Fibroblast of pulmonary artery (primary cell): ENCODE measurements at places on chromosomes 11 and 22.

DNA sequence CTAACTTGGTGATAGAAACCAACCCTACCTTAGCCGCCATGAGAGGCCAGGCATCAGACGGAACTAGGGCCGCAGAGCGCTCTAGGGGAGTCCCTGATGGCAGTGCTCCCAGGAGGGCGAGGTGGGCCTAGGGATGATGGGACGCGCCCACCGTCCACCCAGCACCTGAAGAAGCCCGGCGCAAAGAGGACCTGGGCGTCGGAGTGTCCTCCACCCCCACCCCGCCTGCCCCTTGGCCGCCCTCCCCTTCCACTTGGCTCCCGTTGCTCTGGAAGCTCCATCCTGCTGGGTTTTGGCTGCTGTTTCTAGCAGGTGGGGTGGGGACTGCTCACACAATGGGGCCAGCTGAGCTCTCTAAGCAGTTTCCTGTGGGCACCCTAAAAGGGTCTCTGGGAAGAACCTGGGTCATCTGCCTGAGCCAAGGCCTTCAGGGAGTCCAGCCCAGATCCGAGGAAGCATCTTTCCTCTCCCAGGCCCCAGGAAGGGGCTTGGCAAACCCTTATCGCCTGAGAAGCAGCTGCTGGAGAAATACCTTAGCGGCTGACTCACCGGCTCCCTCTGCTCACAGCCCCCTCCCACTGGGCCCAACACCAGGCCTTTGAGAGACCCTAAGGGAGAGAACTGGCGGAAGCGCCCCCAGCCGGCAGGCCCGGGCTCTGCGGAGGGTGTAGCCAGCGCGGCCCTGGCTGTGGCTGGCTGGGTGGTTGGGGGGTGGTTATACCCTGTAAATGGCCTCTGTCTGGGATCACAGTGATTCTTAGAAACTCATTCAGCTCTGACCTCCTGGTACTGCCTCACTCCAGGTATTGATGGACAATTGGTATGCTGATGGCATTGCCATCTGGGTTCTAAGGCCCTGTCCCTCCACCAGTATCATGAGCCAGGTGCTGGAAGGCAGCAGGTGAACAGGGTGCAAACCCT lies 19.3 kb downstream of the CREB3L1 start:
- peak; percentile 97 for DNase-seq

- no peak for DNase-seq
These were observed 34.2 kb downstream of the MICAL3 start for GRCh38 chr22:17990147-17990546.

- no peak for DNase-seq
These were observed 1.6 kb downstream of the CRACR2B start for GRCh38 chr11:829176-829846.

GRCh38 chr11:46119352-46120216 lies 1.7 kb downstream of the PHF21A start:
- peak; percentile 83 for DNase-seq

DNA sequence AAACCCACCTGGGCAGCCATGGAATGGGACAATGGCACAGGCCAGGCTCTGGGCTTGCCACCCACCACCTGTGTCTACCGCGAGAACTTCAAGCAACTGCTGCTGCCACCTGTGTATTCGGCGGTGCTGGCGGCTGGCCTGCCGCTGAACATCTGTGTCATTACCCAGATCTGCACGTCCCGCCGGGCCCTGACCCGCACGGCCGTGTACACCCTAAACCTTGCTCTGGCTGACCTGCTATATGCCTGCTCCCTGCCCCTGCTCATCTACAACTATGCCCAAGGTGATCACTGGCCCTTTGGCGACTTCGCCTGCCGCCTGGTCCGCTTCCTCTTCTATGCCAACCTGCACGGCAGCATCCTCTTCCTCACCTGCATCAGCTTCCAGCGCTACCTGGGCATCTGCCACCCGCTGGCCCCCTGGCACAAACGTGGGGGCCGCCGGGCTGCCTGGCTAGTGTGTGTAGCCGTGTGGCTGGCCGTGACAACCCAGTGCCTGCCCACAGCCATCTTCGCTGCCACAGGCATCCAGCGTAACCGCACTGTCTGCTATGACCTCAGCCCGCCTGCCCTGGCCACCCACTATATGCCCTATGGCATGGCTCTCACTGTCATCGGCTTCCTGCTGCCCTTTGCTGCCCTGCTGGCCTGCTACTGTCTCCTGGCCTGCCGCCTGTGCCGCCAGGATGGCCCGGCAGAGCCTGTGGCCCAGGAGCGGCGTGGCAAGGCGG lies 11.4 kb upstream of the ARHGEF17 start:
- DNase-seq: no peak

DNA sequence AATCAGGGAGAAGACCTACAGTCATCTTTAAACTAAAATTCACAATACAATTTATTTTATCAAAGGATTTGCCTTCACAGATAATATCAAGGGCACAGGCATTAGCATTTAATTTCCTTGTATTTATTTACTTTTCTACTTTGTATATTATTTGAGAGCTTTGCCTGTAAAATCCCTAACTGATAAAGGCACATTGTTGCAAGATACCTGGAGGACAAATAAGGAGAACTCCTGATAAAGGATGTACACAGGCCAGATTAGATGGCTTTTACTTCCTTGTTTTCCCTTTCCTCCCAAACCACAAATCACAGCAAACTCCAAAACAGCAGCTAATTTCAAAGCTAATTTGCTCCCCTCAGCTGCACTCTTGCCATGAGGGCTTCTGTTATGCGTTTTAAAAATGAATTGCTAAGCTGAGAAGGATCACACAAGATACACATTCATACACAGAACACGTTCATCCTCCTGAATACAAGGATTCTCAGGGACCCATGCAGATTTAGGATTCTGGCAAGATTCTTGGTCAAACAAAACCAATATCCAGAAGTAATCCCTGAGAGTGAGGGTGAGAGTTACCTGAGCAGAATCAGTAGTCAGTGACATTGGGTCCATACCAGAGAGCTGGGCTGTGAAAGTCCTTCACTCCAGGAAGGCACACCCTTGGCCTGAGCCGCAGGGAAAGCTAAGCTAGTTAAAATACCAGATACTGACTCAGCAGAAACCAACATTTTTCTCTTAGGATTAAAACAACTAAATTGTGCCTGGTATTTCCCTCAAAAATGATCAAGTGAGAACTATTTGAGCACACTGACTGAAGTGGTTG lies 100.3 kb upstream of the CLPB start:
- DNase-seq: no peak

DNA sequence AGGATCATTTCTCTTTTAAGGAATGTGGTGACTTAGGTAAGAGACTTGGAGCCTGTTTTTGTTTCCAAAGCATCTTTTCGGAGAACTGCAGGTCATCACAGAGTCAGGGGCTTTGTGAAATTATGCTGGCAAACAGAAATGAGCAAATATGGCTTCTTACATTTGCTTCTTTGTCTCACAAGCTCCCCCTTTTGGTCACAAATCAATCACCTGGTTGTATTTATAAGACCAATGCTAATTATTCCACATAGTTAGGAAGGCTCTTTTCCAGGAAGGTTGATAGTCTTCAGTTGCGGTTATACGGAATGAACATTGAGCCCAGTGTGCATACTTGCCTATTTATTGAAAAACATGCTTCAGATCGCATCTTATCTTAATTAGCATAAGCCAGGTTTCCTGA lies 34.6 kb upstream of the CEP126 start:
- DNase-seq: peak; percentile 86

DNA sequence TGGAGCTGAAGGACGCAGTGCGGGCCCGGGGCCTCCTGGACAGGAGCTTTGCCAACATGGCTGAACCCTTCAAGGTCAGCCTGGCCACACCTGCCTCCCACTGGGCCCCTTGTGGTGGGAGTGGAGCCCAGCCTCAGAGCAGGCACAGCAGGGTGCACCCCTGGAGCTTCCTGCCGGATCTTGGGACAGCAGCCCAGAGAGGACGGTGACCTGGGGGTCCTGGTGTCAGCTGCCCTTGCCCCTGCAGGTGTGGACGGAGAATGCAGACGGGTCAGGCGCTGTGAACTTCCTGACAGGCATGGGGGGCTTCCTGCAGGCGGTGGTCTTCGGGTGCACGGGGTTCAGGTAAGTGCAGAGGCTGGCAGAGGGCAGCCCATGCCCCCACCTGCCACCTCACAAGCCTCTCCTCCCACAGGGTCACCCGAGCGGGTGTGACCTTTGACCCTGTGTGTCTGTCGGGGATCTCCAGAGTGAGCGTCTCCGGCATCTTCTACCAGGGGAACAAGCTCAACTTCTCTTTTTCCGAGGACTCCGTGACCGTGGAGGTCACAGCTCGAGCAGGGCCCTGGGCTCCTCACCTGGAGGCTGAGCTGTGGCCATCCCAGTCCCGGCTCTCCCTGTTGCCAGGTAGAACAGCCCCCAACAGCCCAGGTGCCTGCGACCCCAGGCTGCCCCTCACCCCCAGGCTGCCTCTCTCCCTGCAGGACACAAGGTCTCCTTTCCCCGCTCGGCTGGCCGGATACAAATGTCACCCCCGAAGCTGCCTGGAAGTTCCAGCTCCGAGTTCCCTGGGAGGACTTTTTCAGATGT lies 5.1 kb downstream of the PGGHG start:
- no peak for DNase-seq

- no peak for DNase-seq
These were observed 296.3 kb downstream of the CADM1 start for GRCh38 chr11:115207916-115208315.

GRCh38 chr11:44808053-44808753 lies 81.4 kb downstream of the TSPAN18 start:
- DNase-seq: no peak

- DNase-seq: no peak
These were observed 48.8 kb upstream of the PHF21B start for GRCh38 chr22:45058622-45058912.

DNA sequence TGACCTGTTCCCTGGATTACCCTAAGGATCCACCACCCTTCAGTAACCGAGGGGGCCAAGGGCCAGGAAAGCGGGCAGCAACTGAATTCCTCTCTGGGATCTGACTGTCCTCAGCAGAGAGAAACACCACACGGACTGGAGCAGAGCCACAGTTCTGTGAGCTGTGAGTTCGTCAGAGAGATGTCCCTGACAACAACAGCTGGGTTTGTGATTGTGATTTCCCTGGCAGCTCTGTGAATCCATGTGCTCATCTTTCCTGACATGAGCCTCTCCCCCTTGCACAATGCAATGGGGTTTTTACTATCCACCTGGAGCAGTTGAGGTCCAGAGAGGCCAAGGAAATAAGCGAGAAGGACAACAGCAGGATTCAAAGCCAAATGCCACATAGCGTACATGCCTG lies 69.4 kb upstream of the AMPD3 start:
- peak; percentile 60 for DNase-seq

GRCh38 chr11:119864836-119865235 lies 135.8 kb upstream of the NECTIN1 start:
- no peak for DNase-seq

DNA sequence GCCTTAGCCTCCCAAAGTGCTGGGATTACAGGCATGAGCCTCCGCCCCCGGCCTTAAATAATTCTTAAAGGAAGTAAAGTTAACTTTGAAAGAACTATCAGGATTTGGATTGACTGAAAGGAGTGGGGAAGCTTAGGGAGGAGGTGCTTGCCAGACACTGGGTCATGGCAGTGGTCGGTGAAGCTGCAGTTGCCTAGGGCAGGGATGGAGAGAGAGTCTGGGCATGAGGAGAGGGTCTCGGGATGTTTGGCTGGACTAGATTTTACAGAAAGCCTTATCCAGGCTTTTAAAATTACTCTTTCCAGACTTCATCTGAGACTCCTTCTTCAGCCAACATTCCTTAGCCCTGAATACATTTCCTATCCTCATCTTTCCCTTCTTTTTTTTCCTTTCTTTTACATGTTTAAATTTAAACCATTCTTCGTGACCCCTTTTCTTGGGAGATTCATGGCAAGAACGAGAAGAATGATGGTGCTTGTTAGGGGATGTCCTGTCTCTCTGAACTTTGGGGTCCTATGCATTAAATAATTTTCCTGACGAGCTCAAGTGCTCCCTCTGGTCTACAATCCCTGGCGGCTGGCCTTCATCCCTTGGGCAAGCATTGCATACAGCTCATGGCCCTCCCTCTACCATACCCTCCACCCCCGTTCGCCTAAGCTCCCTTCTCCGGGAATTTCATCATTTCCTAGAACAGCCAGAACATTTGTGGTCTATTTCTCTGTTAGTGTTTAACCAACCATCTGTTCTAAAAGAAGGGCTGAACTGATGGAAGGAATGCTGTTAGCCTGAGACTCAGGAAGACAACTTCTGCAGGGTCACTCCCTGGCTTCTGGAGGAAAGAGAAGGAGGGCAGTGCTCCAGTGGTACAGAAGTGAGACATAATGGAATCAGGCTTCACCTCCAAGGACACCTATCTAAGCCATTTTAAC lies at the start of gene NNMT:
NNMT (plus strand) TSS at position 724 of the 929 bp plus-strand sequence; CDS start at position 882, 158 bp downstream.
- peak; percentile 99 for DNase-seq

DNA sequence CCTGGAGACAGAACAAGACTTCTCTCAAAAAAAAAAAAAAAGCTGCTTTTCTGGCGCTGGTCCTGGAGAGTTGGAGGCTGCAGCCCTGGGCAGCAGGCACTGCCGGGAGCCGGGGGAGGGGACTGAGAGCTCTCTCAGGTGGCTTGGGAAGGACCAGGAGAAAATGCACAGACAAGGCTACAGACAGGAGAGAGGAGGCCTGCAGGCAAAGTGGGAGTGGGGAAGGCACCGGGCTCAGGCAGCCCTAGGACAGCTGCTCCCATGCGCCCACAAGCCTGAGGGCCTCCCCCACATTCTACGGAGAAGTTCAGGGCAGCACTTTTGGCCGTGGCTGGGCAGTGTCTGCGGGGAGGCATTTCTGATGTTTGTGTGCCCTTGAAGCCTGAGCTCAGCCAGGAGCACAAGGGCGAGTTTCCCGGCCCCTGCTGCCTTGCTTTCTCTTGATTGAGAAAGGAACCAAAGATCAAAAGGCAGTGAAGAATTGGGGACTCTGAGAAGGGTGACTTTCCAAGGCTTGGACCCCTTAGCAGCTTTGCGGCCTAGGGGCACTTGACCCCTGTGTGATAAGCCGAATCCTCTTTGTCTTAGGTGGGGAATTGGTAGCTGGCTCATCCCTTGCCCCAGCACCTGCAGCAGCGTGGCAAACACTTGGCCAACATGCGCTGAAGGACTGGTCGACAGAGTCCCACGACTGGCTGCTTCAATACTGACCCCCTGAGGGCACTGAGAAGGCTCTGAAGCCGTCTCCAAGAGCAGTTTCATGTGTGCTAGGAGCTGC lies 35.3 kb downstream of the PPM1F start:
- peak; percentile 37 for DNase-seq

- DNase-seq: peak; percentile 84
These were observed 128.3 kb downstream of the TEAD1 start for GRCh38 chr11:12802418-12803085.

DNA sequence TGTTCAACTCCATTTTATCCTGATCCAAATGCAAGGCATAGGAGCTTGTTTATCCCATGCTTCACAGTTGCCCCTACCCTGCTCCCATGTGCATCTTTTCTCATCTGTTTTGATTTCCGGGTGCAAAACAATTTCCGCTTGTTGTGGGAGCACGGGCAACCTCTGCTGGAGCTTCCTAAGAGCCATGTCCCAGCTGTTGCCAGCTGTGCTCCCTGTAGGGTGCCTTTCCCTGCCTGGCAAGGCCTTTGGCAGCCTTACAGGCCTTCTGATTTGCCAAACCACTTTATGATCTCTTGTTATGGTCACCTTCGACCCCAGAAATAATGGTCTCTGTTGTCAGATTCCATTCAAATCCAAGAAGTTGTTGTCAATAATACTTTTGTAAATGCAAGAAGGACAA lies 1038.5 kb downstream of the OPCML start:
- DNase-seq: no peak

GRCh38 chr22:48603621-48604320 lies 1223.9 kb downstream of the BRD1 start:
- no peak for DNase-seq

- no peak for DNase-seq
These were observed 15.0 kb upstream of the FGF3 start for GRCh38 chr11:69834251-69834650.
